ENCODE measurements at places on chromosomes 4 and X.

- no peak for DNase-seq
These were observed 20.2 kb downstream of the CETN2 start for GRCh38 chrX:152810403-152810802.

DNA sequence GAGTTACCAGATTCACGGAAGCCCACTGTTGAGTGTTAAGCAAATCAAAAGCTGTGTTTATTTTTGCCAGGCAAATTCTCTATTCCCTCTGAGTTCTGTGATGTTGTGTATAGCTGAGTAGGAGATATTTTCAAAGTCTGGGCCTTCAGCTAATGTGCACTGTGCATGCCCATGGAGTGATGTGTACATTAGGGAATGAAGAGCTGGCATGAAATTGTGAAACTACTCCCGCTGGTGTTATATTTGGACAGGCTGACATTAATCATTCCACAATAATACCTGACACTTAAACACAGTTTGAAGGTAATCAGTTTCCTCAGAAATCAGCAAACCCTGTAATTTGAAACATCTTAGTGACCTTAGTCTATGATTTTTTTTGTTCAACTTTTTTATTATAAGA lies 88.1 kb upstream of the MBNL3 start:
- no peak for DNase-seq

DNA sequence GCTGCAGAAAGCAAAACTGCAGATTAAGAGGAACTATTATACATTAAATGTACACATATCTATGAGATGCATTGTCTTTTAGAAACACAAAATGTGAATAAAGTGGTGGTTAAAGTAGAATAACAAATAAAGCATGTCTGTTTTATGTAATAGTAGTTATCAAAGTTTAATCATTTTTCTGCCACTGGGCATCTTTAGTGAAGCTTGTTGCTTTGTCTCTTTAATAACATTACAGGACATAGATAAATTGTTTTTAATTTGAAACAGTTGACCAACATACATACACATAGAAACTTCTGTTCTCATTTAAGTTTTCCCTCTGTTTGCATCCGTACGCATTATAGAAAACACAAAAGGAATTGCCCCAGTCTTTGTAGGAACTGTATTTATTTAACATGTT lies 1700.0 kb upstream of the ADGRL3 start:
- no peak for DNase-seq

DNA sequence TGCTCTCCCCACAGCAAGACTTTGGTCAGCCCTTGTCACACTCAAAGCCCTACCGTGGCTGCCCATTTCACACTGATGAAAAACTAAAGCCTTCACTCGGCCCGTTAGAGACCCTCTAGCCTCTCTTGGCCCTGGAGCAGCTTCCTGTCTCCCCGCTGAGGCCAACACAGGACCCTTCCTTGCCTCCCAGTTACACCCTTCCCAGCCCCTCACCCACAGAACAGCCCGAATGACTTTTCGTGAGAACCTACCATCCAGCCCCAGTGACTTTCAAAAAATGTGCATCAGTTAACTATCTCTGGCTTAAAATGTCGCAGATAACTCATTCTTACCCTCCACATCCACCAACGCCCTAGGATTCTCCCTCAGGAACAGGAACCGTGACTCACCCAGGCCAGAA lies 756 bp upstream of the TAF9B start:
- DNase-seq, result no peak

- DNase-seq, result no peak
These were observed 341.1 kb downstream of the GBA3 start for GRCh38 chr4:23033796-23034195.

DNA sequence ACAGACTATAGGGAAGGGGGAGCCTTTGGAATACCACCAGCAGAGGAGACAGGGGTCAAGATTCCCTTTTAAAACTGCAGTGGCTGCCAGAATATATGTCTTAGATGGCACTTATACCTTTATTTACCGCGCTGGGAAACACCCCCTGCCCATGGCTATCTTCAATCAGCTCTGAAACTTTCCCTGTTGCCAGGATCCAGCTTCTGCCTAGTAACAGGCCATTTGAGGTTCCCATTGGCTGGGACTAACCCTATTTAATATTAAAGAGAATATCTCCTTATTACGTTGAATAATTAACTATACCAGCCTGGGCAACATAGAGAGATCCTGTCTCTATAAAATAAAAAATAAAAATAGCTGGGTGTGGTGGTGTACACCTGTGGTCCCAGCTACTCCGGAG lies 23.8 kb downstream of the SOWAHB start:
- DNase-seq, result no peak

DNA sequence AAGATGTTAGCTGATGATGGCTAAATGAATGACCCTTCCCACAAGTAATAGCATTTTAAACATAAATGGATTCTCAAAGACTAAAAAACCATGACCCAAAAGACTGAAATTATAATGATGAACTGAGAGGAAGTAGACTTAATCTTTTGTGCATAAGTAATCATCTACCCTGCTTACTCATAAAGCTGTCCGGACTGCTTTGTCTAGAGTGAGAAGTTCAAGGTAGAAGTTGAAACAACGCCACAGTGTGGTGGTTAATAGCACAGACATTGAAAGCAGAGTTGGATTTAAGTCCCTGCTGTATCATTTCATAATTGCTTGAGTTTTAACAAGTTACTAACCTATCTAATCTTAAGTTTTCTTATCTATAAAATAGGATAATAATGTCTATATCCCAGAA lies 346.6 kb downstream of the CENPC start:
- DNase-seq, result no peak

DNA sequence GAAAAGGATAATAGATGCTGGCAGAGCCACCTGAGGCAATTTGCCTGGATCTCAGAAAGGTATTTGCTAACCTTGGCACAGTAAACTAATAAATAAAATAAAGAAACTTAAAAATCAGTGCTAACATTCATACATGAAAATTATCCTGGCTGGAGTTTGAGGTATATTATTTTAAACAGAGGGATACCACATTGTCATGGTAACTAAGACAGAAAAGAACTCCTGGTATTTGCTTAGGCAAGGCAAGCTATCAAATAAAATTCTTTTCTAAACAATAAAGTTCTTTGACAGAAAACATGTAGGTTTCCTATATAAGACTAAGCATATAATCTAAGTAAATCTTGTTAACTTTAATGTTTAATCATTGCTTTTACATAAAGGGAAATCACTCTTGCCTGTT lies 218.8 kb downstream of the MAGEB17 start:
- no peak for DNase-seq

GRCh38 chrX:7987160-7988012 lies 60.2 kb upstream of the PNPLA4 start:
- no peak for DNase-seq

DNA sequence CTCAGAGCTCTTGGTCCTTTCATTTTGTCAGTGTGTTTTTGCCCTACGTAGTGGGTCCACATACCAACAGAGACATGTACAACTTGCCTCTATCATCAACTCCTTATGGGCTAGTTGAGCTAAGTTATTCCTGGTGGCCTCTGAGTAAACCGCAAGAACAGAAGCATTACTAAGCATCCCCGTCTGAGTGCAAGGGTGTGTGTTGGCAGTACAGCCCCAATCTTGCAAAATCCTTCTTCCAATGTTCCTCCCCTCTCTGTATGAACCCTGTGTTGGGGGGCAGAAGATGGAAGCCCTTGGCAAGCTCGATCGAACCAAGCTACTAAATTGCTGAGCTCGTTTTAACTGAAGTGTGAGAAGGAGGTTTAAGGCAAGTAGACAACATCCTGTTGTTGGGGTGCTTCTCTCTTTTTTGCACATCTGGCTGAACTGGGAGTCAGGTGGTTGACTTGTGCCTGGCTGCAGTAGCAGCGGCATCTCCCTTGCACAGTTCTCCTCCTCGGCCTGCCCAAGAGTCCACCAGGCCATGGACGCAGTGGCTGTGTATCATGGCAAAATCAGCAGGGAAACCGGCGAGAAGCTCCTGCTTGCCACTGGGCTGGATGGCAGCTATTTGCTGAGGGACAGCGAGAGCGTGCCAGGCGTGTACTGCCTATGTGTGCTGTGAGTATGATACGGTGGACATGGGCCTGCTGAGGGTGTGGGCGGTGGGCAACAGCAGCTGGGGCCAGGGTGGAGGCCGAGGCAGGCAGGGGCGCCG lies at the start of gene SH2D1A:
Gene SH2D1A (plus strand): TSS at position 447 of the 760 bp plus-strand sequence. CDS start 80 bp downstream, at position 527.
- DNase-seq, result peak; percentile 6

DNA sequence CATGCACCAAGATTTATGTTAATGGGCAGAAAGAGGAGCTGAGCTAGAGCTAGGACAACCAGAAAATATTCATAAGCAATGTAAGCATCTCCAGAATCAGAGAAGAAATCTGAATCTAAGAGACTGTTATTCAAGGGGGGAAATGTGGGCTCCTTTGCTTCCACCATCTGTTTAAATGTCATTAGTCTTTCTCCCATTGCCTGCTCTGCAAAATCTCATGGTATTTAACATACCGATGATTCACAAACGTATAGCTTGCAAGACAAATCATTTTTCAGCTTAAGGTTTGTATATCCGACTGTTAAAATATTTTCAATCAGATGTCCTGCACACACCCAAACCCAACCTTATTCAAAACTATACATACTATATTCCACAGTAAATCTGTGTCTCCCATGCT lies 133.4 kb upstream of the TACR3 start:
- no peak for DNase-seq

DNA sequence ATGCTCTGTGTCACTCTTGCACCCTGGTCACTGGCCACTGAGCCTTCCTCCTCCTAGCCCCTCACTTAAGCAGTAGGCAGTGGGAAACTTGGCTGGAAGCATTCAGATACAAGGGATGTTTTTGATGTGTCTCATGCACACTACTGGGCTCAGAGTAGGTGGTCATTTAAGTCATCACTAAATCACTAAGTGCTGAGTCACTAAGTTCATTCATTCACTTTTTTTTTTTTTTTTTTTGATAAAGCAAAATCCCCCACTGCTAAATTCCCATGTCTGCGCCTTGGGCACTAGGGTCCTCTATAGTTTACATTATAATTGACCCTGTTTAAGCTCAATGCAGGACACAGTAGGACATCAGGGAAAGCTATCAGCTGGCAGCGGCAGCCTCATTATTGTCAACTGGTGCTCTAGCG lies 182.4 kb upstream of the MBNL3 start:
- no peak for DNase-seq

- no peak for DNase-seq
These were observed 17.7 kb downstream of the AMOT start for GRCh38 chrX:112822892-112823291.

DNA sequence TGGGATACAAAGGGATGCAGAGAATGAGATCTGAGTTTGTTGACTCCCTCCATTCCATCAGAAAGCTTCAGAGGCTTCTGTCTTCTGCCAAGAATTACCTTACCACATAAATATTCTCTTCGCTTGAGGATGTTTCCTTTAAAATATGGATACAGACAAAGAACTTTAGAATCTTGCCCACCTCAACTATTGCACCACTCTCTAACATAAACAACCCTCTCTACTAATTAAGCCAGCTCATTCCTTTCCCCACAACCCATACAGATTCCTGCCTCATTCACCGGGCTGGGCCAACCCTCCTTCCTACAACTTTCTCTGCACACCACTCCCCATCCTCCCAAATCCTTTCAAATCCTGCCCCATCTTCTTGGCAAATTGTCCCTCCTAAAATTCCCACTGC lies 315.8 kb downstream of the RAB28 start:
- no peak for DNase-seq

GRCh38 chr4:82780752-82781231 lies 17.8 kb downstream of the SCD5 start:
- DNase-seq, result no peak

DNA sequence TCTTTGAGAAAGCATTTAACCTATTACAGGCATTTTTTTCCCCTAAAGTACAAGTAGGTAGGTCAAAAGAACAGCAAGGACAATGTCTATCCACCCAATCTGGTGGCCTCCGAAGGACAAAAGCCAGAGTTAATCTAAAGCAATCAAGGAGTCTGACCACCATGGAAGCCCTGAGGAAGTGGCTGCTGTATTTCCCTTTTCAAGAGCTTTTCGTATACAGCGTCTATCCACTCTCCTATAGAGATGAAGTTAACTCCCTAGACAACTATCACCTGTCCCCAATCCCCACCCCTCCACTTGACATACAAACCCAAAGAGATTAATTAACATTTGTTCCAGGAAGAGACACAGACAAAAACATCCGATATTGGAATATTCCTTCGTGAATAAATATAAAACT lies 85.5 kb downstream of the SNCA start:
- DNase-seq, result no peak

DNA sequence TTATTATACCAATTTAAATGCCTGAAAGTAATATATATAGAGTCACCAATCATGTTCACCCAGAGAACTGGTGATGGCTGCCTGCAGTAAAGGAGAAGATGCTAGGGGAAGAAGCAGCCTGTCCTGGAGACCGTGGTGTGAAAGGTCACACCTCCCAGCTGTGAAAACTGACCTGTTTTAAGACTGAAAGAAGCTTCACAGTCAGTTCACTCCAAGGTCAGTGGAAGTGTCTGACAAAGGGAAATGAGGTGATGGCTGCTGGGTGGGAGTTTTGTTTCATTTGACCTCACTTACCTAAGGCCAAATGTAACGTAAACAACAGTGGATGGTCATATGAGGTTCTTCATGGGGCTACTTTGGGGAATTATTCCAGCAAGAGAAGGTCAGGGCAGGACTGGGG lies 352.1 kb upstream of the GATB start:
- DNase-seq, result no peak

DNA sequence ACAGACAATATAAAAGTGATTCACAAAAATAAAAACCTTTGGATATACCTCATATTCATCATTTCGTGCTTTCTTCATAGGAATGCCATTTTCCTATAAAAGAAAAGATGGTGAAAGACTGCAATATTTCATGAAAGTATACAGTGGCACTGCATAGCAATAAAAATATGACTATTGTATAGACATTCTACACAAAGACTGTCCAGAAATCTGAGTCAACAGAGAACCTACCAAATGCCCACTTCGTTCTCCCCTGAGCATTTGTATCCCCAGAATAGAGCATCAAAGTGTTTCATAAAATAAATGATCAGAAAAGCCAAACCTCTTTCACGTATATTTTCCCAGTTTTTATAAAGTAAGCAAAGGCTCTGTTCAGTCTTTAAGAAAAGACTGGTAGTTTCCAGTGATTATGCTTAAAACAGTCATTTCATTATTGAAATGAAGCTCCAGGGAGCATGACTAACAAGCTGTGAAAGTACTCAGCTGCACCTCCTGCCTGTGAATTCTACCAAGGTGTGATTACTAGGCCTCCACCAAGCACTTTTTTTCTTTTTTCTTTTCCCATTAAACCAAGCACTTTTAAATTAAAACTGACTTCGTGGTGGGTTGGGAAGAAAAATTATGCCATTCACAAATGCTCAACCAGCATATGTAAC lies 20.2 kb downstream of the PPA2 start:
- no peak for DNase-seq

- DNase-seq, result no peak
These were observed 1.1 kb upstream of the FGF16 start for GRCh38 chrX:77446029-77446585.

DNA sequence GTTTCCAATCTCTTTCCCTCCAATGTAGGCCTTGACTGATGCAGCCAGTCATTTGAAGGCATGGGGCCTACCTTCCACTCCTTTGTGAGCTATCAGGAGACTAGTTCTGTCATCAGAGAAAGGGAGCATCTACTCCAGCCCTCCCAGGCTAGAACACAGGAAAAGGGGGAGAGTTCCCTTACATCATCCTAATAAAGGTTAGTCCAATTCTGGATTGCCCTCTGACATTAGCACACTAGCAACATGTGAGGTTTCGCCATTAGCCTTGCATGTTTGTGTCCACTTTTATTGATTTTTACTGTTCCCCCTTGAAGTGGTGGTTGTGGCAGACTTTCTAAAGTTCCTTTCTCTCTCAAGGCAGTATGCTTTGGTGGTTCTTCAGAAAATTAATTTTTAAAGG lies 67.3 kb downstream of the ZFX start:
- no peak for DNase-seq
